Activated T-helper 1 cell treated with anti-CD3 and anti-CD28 coated beads, Interleukin-2, amount 50 U/mL, for 16 hours (primary cell): ENCODE measurements at places on chromosomes 2 and 18.

GRCh38 chr2:140353541-140353940 lies 1573.4 kb upstream of the NXPH2 start:
- no peak for DNase-seq

- DNase-seq: no peak
Observed at GRCh38 chr2:180991820-180992219, 11.4 kb downstream of the UBE2E3 start.

GRCh38 chr18:78981394-78981831 lies 1.8 kb downstream of the SALL3 start:
- no peak for DNase-seq

GRCh38 chr2:121877366-121877765 lies 121.9 kb downstream of the TSN start:
- DNase-seq: no peak

DNA sequence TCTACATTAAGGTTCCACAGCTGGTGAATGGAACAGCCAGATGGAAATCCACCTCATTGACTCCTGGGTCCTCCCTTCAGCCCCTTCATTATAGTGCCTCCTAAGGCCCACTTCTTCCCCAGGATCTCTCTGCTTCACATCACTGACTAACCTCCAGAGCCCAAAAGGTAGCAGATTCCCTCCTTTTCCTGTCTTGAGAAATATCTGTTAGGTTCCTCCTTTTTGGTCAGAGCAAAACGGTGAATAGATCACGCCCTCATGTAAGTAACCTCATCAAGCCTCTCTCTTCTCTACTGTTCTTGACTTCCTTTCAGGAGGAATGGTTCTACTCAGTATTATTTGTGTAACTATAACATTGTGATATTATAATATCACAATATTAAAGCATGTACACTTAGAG lies 155.0 kb upstream of the SRD5A2 start:
- no peak for DNase-seq

DNA sequence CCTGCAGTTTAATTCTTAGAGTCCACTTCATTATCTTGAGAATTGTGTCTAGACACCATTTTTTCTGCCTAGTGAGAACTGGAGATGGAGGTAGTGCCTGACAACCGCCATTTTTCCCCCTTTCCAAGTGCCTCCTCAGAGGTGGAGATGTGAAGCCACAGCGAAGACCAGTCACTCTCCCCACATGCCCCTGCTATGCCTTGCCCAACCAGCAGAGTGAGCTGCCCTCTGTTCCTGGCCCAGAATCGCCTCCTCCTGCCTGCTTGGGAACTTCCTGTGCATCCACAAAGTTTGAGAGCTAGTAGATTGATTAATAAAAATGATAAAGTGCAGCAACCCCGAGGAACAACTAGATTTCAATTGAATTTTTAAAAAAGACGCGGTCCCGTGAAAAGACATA lies 123.3 kb downstream of the CLIP4 start:
- no peak for DNase-seq

DNA sequence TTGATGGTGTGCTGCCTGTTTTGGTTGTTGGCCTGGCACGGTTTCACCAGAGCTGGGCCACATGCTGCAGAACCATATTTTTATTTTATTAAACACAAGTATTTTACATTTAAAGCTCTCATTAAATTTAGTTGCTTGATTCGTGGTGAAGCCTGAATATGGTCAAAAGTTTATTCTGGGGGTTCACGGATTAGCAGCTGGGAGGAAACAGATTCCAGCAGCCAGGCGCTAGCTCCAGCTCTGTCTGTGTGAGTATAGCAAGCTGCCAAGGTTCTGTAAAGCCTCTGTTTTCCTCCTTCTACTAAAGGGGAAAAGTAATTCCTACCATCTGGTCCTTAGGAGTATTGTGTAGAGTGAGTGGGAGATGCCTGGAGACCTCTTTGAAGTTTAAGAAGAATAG lies 22.5 kb downstream of the GATA6 start:
- no peak for DNase-seq

- DNase-seq: no peak
Observed at GRCh38 chr2:116754381-116755101, 1060.0 kb upstream of the DDX18 start.

- no peak for DNase-seq
Observed at GRCh38 chr18:79334496-79335233, 61.1 kb upstream of the NFATC1 start.

- DNase-seq: no peak
Observed at GRCh38 chr2:45264227-45265225, 255.3 kb upstream of the SIX2 start.

DNA sequence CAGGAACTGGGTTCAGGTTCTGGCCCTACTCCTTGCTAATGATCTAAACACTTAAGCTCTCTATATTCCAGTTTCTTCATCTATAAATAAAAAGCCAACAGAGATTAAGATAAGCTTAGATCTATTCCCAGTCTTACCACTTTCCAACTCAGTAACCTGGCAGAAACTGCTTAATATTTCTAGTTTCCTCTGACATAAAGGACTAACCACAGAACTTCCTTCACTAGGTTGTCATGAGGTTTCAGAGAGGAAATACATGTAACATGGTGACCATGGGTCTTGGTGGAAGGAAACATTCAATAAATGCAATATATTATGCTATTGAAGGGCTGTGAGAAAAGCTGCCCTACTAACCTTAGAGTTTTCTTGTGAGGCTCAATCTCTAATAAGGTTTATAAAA lies 114.4 kb upstream of the PDE1A start:
- no peak for DNase-seq

DNA sequence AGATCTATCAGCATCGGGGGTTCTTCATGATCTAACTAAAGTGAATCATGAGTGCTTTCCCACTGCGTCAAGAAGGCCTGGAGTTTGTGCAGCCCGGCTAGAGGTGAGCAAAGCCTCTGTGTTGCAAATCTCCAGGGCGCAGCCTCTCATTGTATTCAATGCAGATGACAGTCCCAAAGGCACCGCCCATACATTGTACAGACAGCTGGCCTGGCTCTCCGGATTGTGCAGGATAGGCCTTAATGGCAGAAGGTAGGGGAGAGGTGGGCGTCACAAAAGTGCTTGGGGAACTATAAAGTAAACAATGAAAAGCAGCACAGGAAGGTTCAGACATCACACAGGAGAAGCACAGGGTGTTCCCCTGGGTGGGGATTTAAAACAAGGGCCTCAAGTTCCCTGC lies 907 bp upstream of the GYPC start:
- no peak for DNase-seq

GRCh38 chr2:135931776-135932443 lies 53.5 kb downstream of the DARS1 start:
- DNase-seq: no peak

- no peak for DNase-seq
Observed at GRCh38 chr2:110874453-110875383, 142.3 kb downstream of the ACOXL start.

DNA sequence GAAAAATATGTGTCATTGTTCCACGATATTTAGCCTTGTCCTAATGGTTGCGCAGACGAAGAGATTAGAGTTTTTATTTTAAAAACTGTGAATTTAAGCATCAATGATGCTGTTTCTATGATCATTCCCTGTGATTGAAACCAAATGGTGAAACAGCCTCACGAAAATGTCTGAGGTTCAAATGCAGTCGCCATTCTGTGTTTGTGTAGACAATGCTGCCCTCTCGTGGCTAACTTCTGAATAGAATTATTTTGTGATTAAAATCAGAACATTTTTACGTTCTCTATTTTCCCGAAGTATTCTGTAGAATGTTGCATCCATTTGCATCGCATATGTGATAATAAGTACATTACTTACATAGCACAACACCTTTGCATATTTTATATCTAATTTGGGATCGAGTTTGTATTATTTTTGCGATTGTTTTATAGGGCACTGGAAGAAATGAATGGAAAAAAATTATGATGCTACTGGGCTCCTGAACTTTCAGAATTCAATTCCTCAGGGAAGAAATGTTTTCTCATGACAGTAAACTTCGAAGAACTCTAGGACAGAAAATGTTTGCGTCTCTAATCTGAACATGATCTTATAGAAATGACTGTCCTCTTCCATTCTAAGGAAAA lies 54.8 kb upstream of the CREB1 start:
- no peak for DNase-seq

GRCh38 chr18:69674966-69675365 lies 272.7 kb downstream of the CD226 start:
- no peak for DNase-seq

DNA sequence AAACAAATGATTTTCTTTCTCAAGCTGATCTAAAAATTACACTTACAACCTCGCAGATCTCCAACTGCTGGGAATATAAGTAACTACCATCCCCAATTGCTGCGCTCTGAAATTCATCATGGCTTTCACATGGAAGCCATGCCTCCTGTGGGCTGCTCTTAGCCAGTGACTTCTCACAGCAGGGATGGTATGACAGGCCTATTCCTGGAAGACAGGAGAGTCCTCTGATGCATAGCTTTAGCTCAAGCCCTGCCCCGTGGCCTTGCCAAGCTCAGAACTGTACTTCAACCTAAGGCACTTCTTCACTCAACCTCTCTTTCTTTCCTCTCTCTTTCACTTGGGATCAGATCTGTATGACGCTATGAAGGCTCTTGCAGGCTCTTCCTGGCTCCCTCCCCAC lies 12.6 kb upstream of the ELAC1 start:
- no peak for DNase-seq

DNA sequence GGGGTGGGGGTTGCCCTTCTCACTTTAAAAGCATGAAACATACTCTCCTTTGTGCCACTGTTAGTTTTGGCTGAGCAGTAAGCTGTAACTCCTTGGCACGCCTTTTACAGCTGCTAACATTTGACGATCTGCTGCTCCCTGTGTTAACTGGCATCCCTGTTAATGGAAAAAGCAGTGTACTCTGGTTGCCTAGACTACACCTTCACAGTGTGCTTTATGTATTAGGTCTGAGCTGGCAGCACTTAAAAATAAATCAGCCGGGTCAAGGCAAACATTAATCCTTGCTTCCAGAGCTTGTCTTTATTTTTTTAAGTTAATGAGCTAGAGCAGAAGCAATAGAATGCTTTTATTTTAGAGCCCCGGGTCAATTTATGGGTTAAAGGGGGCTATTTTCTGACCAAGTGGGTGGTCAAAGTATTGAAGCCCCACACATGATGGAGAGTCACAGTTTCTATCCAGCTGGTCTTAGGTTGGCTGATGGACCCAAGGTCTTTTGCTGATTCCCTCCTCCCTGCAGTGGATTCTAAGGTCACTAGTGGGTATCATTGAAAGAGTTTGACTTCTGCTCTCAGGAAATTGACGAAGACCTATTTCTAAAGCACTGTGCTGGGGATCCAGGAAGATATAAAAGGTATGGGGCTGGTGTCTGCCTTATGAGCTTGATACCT lies 54.5 kb downstream of the CFAP221 start:
- DNase-seq: no peak

- no peak for DNase-seq
Observed at GRCh38 chr2:160055726-160056108, 6.7 kb downstream of the PLA2R1 start.

DNA sequence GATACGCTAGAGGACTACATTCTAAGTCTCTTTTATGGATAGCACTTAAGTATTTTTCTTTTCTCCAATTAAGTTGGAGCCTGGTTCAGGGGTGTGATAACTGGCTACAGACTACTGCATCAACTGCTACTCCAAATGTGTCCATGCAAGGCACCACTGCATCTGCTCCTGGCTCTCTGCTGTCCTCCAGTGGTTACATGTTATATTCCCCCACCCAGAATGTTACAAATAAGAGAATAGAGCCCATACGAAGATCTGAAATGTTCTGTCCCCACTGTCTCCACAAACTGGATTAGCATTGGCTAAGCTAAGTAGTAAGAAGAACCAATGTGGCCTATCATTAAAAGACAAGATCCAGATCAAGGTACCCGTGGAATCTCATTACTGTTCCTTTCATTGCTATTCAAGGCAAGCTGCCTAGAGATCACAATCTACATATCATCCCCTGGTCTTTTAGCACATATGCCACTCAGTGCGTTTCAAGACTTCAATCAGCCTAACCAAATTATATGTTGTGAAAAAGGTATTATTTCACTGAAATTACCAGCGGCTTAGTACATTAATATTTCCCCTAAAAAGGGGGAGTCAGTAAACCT lies 308.3 kb upstream of the SLC8A1 start:
- no peak for DNase-seq

GRCh38 chr18:27778441-27778840 lies 398.5 kb downstream of the CDH2 start:
- no peak for DNase-seq

DNA sequence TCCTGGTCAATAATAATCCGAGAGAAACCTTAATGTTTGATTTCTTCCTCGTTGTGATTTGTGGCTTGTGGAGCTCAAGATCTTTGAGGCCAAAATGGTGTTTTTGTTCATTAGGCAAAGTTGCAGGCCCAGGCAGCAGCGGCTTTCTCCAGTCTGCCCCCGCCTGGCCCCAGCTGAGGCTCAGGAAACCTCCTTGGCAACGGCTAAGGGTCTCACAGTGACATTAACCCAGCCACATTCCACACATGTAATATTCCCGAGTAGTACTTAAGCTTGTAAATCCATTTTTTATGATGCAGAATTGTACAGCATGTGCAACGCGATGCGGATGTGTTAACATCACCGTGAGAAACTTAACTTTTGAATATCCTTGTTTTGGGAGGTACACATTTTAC lies 200.1 kb downstream of the BCL11A start:
- DNase-seq: no peak

DNA sequence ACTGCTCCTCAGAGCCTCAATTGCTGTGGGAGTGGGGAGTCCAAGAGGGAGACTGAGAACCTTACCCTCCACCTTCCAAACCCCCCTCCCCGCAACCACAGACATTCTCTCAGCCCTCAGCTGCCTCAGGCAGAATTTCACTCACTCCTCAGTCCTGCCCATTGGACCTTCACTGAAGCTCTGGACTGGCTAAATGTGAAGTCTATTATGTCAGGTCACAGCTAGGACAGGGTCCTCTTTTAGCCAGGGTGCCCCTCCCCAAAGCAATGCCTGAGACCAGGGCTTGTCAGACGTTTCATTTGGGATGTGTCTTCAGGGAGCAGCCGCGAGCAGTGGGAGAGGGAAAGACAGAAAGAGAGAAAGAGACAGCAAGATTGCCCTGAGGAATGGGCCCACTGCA lies 199.3 kb upstream of the CCDC68 start:
- no peak for DNase-seq

- no peak for DNase-seq
Observed at GRCh38 chr18:79322441-79322840, 73.3 kb upstream of the NFATC1 start.

- DNase-seq: no peak
Observed at GRCh38 chr2:210224941-210225672, at the start of gene ACADL. Gene ACADL (minus strand): TSS chr2:210225447. CDS start chr2:210225263, 184 bp downstream.

DNA sequence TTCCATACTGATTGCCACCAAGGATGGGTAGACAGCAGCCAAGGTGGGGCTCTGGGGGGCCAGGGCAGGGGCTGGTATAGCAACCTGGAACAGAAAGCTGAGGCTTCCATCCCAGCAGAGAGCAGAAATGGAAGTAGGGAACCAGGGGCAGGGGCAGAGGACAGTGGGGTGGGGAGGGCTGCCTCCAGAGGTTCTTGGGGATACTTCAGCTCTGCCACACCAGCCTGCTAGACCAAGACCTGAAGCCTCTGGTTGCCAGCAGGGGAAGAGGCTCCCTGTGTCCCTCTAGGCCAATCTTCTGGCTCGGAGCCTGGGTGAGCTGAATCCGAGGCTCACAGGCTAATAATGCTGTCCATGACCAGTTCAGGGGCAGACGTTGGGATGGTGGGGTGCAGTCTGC lies 329.0 kb downstream of the DYSF start:
- DNase-seq: no peak

- no peak for DNase-seq
Observed at GRCh38 chr18:78778651-78779050, 201.0 kb upstream of the SALL3 start.

GRCh38 chr18:59272891-59273758 lies at the start of gene RAX:
Gene RAX (minus strand): TSS chr18:59273454. CDS start chr18:59273206, 248 bp downstream.
- DNase-seq: no peak

GRCh38 chr2:12870692-12871091 lies 154.0 kb downstream of the TRIB2 start:
- no peak for DNase-seq
